ENCODE measurements at places on chromosomes 6 and 20.

- no peak for DNase-seq
These were observed 40.8 kb downstream of the ELMO2 start for GRCh38 chr20:46365487-46366220.

- DNase-seq, result no peak
These were observed 15.9 kb upstream of the PCK1 start for GRCh38 chr20:57544838-57545564.

GRCh38 chr6:112443179-112444065 lies 96.3 kb downstream of the RFPL4B start:
- DNase-seq, result no peak

GRCh38 chr6:26309731-26310142 lies 55.3 kb upstream of the BTN3A2 start:
- no peak for DNase-seq

DNA sequence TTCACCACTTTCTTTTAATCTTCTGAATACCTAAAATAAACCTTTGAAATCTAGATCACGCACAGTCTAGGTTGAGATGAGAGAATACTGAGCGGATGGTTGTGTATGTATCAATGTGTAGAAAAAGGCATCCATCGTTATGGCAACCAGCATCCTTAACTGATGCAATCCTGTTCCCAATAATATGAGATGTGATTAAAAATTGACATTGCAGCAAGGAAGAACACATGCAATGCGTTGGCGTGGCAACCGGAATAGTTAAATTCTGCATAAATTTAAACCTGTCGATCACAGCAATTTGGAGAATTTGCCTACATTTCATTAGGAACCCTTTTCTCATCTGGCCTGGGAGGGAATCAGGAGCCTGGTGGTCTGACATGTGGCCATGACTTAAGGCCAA lies 1.3 kb upstream of the L3MBTL1 start:
- DNase-seq, result no peak

- no peak for DNase-seq
These were observed 126.8 kb upstream of the SLC35B3 start for GRCh38 chr6:8562125-8562524.

GRCh38 chr6:1420382-1420781 lies 31.0 kb downstream of the FOXF2 start:
- no peak for DNase-seq

- no peak for DNase-seq
These were observed 437 bp upstream of the CDKAL1 start for GRCh38 chr6:20533746-20534294.

- no peak for DNase-seq
These were observed 154.2 kb upstream of the QKI start for GRCh38 chr6:163260111-163260895.

- no peak for DNase-seq
These were observed 29.1 kb downstream of the SHLD1 start for GRCh38 chr20:5779071-5779900.

GRCh38 chr20:5859608-5860007 lies 90.7 kb downstream of the TRMT6 start:
- no peak for DNase-seq

DNA sequence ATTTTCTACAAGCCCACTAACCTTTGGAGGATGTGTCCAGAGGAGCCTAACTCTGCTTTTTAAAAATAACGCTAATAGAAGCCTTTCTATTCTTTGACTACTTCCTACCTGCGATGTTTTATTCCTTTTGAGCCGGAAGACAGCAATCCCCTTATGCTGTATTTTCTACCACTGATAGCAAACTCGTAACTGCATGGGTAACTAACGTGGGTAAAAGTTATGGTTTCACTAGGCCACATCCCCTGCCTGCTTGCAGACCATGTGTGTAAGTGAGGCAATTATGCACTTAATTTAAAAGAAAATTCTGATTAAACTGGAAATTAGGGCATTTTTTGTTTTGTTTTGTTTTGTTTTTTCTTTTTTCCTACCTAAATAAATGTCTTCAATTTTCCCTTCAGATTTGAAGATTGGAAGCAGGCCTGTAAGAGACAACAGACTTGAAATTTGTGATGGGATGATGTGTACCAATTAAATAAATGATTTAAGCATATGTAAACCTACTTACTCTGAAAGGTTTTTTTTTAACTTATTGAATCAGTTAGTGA lies 931 bp downstream of the UFL1 start:
- DNase-seq, result no peak

Data from activated T-cell treated with anti-CD3 and anti-CD28 coated beads for 4 hours (primary cell).